ENCODE measurements at places on chromosomes 6 and 20.
A peak's percentile ranks its signal among the peaks of the same experiment; 100 is the strongest.

DNA sequence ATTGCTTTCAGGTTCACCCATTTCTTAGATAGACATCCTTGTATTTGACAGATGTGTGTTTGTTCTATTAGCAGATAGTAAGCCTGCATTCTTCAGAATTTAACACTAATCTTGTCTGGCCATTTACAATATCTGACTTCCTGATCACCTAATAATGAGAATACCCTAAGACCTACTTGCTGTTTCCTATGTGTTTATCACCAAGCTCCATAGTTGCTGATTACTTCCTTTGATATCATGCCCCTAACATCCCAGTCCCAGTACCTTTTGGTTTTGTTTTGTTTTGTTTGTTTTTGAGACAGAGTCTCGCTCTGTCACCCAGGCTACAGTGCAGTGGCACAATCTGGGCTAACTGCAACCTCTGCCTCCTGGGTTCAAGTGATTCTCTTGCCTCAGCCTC, 143.6 kb upstream of the DST start:
- no peak for DNase-seq

DNA sequence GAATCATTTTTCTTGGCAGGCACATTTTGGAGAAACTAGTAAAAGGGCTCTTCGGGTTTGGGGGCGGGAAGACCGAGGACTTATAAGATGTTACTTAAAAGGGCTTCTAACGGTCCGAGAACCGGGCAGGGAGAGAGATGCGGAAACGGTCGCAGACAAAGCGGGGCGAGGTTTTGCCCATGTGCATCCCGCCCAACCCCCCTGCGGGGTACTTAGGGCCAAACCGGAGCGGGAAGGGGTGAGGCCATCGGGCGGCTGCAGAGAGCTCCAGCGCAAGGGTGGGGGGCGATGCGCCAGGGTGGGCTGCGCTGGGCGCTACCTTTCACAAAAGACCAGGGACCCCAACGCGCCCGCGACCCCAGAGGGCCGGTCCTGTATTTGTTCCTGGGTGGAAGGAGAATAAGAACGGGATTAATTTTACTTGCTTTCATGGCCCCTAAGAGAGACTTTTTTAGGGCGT, 616 bp downstream of the TUBB start:
- peak; percentile 68 for DNase-seq

DNA sequence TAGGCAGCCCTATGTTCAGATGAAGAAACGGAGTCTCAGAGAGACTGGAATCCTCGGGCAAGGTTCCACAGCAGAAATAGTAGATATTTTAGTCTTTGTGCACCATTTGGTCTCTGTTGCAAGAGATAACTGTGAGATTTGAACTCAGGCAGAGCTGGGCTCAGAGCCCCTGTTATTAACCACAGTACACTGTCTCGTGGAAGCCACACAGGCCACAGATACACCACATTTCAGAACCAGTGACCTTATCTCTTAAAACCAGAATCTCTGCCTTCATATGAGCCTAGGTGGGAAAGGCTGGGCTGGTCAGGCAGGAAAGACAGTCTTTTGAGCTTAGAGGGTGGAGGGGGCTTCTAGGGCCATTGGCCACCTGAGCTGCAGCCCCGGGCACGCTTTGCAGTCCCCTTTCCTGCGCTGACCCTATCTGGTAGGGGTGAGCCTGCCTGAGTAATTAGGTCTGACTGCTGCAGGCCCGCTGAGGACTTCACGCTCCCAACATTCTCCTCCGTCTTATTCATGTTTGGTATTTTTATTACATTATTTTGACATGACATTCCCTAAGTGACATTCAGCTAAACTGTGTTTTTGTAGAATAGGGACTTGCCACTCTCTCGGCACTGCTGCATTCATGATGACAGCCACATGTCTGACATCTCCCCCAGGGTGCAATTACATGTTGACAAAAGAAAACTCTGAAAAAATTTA, 71.1 kb downstream of the KCNB1 start:
- DNase-seq: no peak

DNA sequence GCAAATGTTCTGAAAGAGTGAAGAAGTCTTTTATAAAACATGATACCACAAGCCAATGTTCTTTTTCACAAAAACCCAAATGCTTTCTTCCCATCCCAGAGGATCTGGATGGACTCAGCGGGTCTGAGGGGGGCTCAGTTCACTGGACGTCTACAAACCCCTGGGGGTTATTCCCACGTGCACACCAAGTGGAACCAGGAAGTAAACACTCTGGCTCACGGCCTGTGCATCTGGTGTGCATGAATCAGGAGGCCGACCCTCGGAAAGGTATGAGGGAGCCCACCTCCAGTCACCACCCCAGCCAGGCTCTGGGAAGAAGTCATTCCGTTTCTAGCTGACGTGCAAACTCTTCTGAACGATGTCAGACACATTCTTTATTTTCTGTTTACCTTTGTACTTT, 252.2 kb downstream of the DLL1 start:
- DNase-seq: no peak

Data from NCI-H1092 (cell line).